T-cell (primary cell): ENCODE measurements at places on chromosomes 4 and X. TPM values are rescaled to one million over a fixed set of nuclear protein-coding genes. Genes with fewer than 3 reads are reported as not detected.

The TBX22 gene
- not detected for total RNA-seq

The RASGEF1B gene
- 7.9 TPM for total RNA-seq

The LINC00632 gene
- 1.7 TPM for total RNA-seq

The CD40LG gene
- total RNA-seq = 24.9 TPM

The ARX gene
- total RNA-seq = not detected

The XPNPEP2 gene
- not detected for total RNA-seq

The BEND4 gene
- total RNA-seq = 0.50 TPM

The AMOT gene
- 3.1 TPM for total RNA-seq

The SLITRK4 gene
- total RNA-seq = not detected

DNA sequence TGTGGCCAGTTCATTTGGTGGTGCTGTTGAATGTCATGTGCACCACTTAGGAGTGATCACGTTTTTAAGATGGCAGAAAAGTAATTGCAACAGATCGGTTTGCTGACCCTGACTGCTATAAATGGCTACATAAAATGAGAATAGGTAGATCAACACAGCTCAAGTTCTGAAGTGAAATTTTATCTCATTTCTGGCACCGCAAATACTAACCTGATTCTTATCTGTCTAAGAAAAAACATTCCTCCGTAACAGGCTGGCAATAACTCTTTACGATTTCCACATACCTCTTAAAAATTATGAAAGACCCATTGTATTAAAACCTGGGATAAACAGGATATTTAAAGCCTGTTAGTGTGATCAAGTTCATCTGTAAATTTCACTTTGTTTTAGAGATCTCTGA is 387.5 kb downstream of the PDGFC start:
- no peaks in the 10 kb centered on the region for H3K27me3 ChIP-seq
- H3K27ac ChIP-seq = no peak overlapping the region
- no peaks in the 10 kb centered on the region for H3K4me1 ChIP-seq
- DNase-seq = no peak
- H3K4me3 ChIP-seq = no peak overlapping the region

DNA sequence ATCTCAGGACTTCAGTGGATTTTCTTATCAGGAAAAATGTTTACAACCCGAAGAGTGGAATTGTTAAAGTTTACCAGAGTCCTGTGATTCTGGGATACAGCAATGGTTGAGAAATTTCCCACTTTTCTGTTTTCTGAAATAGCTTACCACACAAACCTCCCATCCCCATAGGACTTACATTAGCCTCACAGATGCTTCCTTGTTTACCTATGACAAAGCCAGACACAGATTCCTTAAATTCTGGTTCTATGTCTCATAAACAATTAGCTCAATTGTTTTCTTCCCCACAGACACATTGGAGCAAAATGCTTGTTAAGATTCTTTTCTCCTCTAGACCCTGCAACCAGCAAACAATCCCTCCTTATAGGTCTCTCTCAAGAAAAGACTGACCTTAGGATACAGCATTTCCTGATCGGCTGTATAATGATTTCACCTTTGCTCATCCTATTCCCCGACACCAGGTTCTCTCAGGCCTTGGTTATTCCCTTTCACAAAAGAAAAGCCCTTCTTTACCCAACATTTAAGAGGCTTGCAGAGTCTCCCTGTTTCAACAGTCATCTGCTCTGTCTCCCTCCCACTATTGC is 886.2 kb downstream of the ARAP2 start:
- H3K4me3 ChIP-seq = no peak overlapping the region
- H3K36me3 ChIP-seq = no peaks in the 10 kb centered on the region
- no peaks in the 10 kb centered on the region for H3K27me3 ChIP-seq
- no peak overlapping the region for H3K27ac ChIP-seq
- DNase-seq = no peak

- DNase-seq = no peak
- no peak overlapping the region for H3K27ac ChIP-seq
- H3K4me1 ChIP-seq = no peaks in the 10 kb centered on the region
- peaks cover 11% of the 10 kb centered on the region for H3K36me3 ChIP-seq
- no peak overlapping the region for H3K4me3 ChIP-seq
These were observed 7.6 kb downstream of the ANAPC10 start for GRCh38 chr4:145090380-145090779.

DNA sequence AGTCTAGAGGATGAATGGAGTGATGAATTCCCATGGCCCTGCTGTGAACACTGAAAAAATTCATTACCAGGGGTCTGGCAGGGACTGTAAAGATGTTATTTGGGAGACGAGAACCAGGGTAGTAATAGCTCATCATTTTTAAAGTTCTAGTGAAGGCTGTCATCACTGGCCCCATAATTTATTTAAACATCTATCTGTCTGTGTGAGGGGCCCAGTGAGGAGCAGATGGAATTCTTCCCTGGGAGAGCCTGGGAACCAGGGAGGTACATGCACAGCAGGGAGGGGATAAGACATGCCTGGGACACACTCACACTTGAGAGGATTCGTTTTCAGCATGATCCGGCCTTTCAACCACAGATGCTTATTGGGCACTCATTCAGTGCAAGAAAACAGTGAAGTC is 162.0 kb downstream of the PDGFRA start:
- no peak overlapping the region for H3K27ac ChIP-seq
- no peaks in the 10 kb centered on the region for H3K4me1 ChIP-seq
- H3K4me3 ChIP-seq = no peak overlapping the region
- no peak for DNase-seq

DNA sequence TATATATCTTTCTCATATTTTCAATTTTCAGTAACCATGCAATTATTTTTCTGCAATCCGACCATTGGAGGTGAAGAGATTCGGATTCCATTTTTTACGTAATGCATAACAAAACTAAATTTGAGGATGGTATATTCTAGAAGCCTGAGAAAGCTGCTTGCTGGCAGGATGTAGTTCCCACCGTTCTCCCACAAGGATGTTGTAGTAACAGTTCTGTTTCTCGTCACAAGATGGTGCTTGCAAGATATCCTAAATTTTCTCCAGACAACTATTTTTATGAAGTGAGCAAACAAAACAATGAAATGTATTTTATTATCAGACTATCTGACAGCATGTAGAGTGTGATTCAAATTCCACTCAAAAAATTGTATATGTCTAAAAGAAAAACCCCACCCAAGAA is 10.7 kb downstream of the PWWP3B start:
- no peak overlapping the region for H3K4me3 ChIP-seq
- H3K27me3 ChIP-seq = no peaks in the 10 kb centered on the region
- H3K4me1 ChIP-seq = no peaks in the 10 kb centered on the region
- DNase-seq = no peak
- no peaks in the 10 kb centered on the region for H3K36me3 ChIP-seq
- H3K27ac ChIP-seq = no peak overlapping the region

- DNase-seq = no peak
- H3K4me3 ChIP-seq = no peak overlapping the region
- H3K27ac ChIP-seq = no peak overlapping the region
- peaks cover 55% of the 10 kb centered on the region for H3K27me3 ChIP-seq
- H3K36me3 ChIP-seq = no peaks in the 10 kb centered on the region
These were observed 851 bp downstream of the SFRP2 start for GRCh38 chr4:153788051-153788412.

DNA sequence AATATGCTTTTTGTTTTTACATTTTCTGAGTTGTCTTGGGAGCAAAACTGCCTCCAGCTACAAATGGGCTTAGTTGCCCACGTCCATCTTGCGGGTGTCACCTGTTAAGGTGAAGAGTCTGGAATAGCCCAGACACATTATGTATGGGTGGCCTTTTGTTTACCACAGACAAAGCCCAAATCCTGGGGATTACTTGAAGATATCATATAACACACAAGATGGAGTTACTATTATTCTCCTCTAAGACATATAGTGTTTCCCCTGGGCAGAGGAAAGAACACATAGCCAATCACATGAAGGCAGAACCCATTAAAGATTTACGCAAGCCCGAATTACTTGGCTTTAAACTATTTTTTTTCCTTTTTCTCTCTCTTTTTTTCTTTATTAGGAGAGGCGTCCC is 625.6 kb upstream of the FAM241A start:
- H3K4me3 ChIP-seq = no peak overlapping the region
- H3K36me3 ChIP-seq = no peaks in the 10 kb centered on the region
- no peak for DNase-seq
- no peaks in the 10 kb centered on the region for H3K27me3 ChIP-seq
- H3K27ac ChIP-seq = no peak overlapping the region

GRCh38 chrX:153934762-153935325 is at the start of gene NAA10:
Gene NAA10 (minus strand): TSS chrX:153935037. CDS start chrX:153934904, 133 bp downstream.
- no peaks in the 10 kb centered on the region for H3K27me3 ChIP-seq
- H3K36me3 ChIP-seq = no peaks in the 10 kb centered on the region
- no peaks in the 10 kb centered on the region for H3K4me1 ChIP-seq
- H3K27ac ChIP-seq = peak within 1 kb of the TSS; percentile 49
- peak within 1 kb of the TSS; percentile 65 for H3K4me3 ChIP-seq
- DNase-seq = no peak

DNA sequence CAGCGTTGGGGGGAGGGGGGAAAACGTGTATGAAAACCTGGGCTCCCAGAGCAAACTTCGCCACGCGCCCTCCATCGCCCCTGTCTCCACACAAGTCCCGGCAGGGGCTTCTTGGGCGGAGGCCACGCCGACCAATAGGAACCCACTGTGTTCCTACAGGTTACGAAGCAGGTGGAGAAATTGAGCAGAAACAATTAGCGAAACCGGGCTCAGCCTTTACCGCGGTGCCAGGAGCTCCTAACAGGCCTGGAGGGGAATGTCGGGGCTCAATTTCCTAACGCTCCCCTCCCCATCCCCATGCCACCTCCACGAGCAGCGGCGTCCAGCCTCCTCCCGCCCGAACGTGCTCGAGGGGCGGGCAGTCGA is 589 bp upstream of the KIT start:
- DNase-seq = no peak
- no peak overlapping the region for H3K27ac ChIP-seq

DNA sequence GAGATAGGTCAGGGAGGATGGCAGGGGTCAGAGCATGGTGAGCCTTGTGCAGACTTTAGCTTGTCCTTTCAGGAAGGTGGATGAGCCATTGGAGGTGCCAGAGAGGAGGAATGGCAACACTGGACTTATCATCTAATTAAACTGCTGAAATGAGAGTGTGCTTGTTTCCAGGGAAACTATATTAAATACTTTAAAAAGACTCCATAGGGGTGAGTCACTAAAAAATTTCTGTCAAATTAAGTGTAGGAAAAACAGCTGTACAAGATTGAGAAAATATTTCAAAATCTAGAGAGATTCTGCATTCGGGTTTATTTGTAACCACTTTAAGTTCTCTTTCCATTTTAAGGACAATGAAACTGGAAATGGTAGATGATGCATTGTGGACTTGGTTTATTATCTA is 11.4 kb downstream of the FRAS1 start:
- no peak overlapping the region for H3K27ac ChIP-seq
- no peaks in the 10 kb centered on the region for H3K4me1 ChIP-seq
- DNase-seq = no peak
- H3K4me3 ChIP-seq = no peak overlapping the region

GRCh38 chr4:41359836-41360213 is 103.1 kb downstream of the UCHL1 start:
- H3K27me3 ChIP-seq = peaks cover 31% of the 10 kb centered on the region
- H3K4me1 ChIP-seq = no peaks in the 10 kb centered on the region
- no peak for DNase-seq
- no peaks in the 10 kb centered on the region for H3K36me3 ChIP-seq
- no peak overlapping the region for H3K27ac ChIP-seq

GRCh38 chr4:47209833-47210232 is 178.5 kb downstream of the GABRB1 start:
- DNase-seq = no peak
- no peaks in the 10 kb centered on the region for H3K4me1 ChIP-seq
- no peaks in the 10 kb centered on the region for H3K36me3 ChIP-seq
- H3K27ac ChIP-seq = no peak overlapping the region
- H3K27me3 ChIP-seq = no peaks in the 10 kb centered on the region
- H3K4me3 ChIP-seq = no peak overlapping the region

GRCh38 chr4:17398035-17398434 is 113.9 kb downstream of the QDPR start:
- no peaks in the 10 kb centered on the region for H3K36me3 ChIP-seq
- DNase-seq = no peak
- H3K4me3 ChIP-seq = no peak overlapping the region

GRCh38 chr4:145929415-145930178 is 9.0 kb downstream of the ZNF827 start:
- H3K4me3 ChIP-seq = no peak overlapping the region
- H3K36me3 ChIP-seq = no peaks in the 10 kb centered on the region
- no peaks in the 10 kb centered on the region for H3K4me1 ChIP-seq
- H3K27me3 ChIP-seq = no peaks in the 10 kb centered on the region
